Skeletal muscle cell (primary cell): ENCODE measurements at places on chromosomes 7 and 10.

GRCh38 chr10:29719281-29719675, 84.5 kb upstream of the SVIL start:
- no peak for DNase-seq

DNA sequence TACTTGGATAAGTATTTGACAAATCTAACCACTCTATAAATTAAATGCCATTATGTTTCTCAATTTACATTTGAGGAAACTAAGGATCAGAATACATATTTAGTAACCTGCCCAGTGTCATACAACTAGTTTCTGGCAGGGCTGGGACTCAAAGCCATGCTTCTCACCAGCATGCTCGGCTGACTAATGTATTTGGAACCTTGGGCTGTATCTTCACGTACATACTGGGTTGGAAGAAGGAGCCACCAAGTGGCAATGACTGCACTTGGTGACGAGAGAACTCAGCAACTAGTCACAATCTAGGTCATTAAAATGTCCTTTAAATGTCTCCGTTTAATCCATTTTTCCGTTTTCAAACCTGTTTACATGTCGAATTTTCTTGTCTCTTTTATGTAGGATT, 42.9 kb downstream of the CHRM2 start:
- no peak for DNase-seq

- DNase-seq = no peak
Observed at GRCh38 chr10:34677132-34677531, 138.0 kb downstream of the PARD3 start.

GRCh38 chr7:124550036-124550435, 215.6 kb downstream of the GPR37 start:
- DNase-seq = no peak

DNA sequence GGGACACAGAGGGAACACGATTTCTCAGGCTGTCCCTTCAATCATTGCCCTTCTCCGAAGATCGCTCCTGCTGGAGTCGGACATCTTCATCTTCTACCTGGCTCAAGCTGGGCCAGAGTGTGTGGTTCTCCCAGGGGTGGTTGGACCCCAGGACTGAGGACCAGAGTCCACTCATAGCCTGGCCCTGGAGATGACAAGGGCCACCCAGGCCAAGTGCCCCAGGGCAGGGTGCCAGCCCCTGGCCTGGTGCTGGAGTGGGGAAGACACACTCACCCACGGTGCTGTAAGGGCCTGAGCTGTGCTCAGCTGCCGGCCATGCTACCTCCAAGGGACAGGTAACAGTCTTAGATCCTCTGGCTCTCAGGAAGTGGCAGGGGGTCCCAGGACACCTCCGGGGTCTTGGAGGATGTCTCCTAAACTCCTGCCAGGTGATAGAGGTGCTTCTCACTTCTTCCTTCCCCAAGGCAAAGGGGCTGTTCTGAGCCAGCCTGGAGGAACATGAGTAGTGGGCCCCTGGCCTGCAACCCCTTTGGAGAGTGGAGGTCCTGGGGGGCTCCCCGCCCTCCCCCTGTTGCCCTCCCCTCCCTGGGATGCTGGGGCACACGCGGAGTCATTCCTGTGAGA, 23.3 kb downstream of the TBATA start:
- DNase-seq = no peak

- DNase-seq = no peak
Observed at GRCh38 chr10:122254831-122255230, 16.3 kb upstream of the BTBD16 start.

- DNase-seq = no peak
Observed at GRCh38 chr7:54545241-54545563, 3.0 kb downstream of the VSTM2A start.

- no peak for DNase-seq
Observed at GRCh38 chr7:80184693-80185092, 50.1 kb downstream of the GNAI1 start.

GRCh38 chr10:77165445-77166208, 472.0 kb downstream of the KCNMA1 start:
- DNase-seq = no peak

DNA sequence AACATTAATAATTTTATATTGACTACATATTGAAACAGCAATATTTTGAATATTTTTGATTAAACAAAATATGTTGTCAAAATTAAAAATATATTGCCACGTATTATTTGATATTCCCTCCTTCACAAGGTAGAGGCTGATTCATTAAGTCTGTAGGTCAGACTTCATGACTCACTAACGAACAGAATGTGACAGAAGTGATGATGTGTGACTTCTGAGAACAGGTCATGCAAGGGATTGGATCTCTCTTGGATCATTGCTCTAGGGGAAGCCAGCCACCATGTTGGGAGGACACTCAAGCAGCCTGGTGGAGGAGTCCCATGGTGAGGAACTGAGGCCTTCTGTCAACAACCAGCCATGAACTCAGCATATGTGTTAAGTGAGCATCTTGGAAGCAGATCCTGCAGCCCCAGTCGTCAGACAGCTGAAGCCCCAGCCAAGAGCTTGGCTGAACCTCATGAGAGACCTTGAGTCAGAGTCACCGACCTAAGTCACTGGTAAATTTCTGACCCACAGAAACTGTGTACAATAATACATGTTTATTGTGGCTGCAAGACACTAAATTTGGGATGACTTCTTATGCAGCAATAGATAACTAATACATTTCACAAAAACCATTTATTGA, 66.6 kb downstream of the HTR5A start:
- no peak for DNase-seq

DNA sequence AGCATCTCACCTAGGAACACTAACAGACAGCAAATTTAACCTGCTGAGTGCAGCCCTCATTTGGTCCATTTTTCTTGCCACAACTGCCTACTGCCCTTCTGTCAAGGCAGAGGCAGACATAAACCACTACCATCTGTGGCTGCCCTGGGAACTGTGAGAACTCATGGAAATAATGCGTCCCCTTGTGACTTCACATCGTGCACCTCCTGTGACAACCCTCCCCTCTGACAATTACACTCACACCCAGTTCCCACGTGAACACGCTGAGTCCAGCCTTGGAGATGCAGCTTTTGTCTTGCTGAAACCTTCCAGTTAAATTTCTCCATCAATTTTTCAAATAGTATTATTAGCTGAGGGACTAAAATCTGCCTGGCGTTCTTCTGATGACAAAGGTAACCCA, 193.1 kb upstream of the KLF14 start:
- DNase-seq = no peak

- no peak for DNase-seq
Observed at GRCh38 chr7:81299711-81300110, 380.9 kb upstream of the SEMA3C start.
